ENCODE measurements at places on chromosomes 3 and 15.

DNA sequence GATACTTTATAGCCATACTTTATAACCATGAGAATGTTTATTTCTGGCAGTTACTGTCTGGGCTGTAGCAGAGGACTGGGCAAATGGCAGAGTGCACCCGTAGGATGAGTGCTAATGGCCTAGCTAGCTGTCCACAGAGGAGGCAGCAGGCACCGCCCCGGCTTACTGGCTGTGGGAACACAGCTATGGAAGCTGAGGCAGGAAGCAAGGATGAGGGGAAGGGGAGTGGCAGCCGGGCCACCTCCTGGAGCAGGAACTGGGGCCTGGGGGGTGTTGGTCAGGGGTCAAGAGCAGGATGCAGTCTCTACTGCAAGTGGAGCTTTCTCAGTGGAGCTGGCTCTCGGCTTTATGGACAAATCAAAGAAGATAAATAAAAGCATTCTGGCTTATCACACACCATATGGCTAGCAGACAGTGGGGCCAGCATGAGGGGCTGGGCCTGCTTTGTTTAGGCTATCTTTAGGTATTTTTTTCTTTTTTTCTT, 316.8 kb upstream of the CTDSPL start:
- no peak for DNase-seq

DNA sequence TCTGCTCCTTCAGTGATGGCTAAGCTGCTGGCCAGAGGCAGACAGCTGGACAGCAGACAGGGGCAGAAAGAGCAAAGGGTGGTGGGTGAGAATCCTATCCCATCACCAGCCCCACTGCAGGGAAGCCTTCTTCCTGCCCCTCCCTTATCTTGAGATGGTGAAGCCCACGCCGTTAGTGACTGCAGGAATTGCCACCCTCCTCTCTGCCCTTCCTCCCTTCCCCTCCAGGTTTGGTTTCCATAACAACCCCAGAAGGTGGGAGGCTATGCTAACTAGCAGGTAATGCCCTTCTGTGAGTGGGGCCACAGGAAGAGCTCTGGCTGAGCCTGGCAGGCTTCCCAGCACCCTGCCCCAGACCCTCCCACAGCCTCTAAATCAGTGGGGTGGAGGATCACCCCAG, 32.8 kb downstream of the SCN5A start:
- DNase-seq: no peak

- DNase-seq: no peak
Measured at GRCh38 chr15:33136353-33136752, 58.2 kb downstream of the FMN1 start.

- no peak for DNase-seq
Measured at GRCh38 chr3:71416876-71417275, 166.7 kb downstream of the FOXP1 start.

DNA sequence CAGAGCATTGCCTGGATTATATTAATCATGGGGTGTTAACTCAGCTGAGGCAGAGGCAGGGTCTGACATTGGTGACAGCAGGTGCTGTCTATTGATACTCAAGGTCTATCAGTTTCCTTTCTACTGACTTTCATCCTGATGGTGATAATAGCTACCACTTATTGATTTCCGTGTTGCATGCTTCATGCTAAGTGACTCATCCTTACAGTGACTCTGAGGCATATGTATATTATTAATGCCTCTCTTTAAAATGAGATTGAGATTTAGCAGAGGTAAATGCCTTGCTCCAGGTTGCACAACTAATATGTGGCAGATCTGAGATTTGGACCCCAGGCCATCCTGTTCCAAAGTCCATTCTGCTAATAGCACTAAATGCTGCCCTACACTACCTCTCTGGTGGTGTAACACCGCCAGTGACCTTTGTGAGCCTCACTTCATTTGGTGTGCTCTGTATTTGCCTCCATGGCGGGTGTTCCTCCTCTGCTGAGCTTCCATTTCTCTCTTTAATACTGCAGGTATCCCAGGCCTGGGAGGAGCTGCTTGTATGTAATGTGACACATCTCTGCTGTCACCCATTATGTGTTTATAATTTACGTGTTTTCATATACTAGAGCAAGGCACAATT, 50.4 kb downstream of the GPR171 start:
- no peak for DNase-seq

- no peak for DNase-seq
Measured at GRCh38 chr15:81303244-81304225, 20.4 kb downstream of the STARD5 start.
